AG09309 (cell line): ENCODE measurements at places on chromosomes 4 and X.

DNA sequence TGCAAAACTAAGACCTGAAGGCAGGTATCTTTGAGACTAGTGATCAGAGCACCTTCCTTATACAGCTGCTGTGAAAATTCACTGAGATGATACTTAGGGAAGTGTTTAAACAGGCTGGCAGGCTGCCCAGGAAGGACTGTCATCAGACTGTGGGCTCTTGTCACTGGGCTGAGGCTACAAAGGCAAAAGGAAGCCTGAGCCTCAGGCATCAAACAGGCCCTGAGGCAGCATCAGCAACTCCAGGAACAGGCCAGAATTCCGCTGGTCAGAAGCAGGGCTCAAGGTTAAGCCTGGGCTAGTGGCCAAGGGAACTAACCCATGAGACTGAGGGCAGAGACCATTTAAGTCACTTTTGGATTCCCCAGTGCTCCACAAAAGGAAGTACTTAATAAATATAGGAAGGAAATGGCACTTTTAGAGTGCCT lies 12.8 kb downstream of the PJA1 start:
- DNase-seq: no peak

- no peak for DNase-seq
Measured at GRCh38 chrX:39356119-39356807, 555.0 kb downstream of the MID1IP1 start.

GRCh38 chr4:59966758-59967157 lies 1233.4 kb upstream of the ADGRL3 start:
- DNase-seq: no peak

GRCh38 chr4:87406462-87406861 lies 15.5 kb upstream of the HSD17B11 start:
- DNase-seq: no peak
